ENCODE measurements at places on chromosomes 12 and 14.

GRCh38 chr12:14256555-14257169 is 108.8 kb upstream of the ATF7IP start:
- peak overlapping the region; percentile 31 for H3K4me3 ChIP-seq
- H3K36me3 ChIP-seq = no peaks in the 10 kb centered on the region
- peak overlapping the region; percentile 49 for H3K27ac ChIP-seq

DNA sequence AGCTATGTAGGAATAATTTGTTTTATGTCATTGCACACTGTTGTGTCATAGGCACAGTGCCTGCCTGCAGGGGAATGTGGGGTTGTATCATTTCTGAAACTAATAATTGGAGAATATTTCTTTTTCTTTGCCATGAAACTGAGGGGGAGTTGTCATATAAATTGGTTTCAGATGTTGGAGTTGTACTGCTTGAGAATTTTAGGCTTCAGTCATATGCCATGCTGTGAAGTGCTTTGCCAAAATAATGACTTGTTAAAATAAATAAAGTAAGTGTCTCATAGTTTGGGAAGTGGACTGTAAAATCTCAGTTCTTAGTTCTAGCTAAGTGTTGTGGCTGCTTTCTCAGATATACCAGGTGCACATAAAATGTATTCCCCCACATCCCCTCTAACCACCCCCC is 116.8 kb downstream of the DAAM1 start:
- H3K4me3 ChIP-seq = no peak overlapping the region
- no peak for DNase-seq
- H3K4me1 ChIP-seq = peaks cover 9% of the 10 kb centered on the region

- no peak for DNase-seq
- no peaks in the 10 kb centered on the region for H3K27me3 ChIP-seq
- peaks cover 41% of the 10 kb centered on the region for H3K4me1 ChIP-seq
- H3K4me3 ChIP-seq = no peak overlapping the region
These were observed 1.8 kb downstream of the GLRX5 start for GRCh38 chr14:95536671-95537070.

DNA sequence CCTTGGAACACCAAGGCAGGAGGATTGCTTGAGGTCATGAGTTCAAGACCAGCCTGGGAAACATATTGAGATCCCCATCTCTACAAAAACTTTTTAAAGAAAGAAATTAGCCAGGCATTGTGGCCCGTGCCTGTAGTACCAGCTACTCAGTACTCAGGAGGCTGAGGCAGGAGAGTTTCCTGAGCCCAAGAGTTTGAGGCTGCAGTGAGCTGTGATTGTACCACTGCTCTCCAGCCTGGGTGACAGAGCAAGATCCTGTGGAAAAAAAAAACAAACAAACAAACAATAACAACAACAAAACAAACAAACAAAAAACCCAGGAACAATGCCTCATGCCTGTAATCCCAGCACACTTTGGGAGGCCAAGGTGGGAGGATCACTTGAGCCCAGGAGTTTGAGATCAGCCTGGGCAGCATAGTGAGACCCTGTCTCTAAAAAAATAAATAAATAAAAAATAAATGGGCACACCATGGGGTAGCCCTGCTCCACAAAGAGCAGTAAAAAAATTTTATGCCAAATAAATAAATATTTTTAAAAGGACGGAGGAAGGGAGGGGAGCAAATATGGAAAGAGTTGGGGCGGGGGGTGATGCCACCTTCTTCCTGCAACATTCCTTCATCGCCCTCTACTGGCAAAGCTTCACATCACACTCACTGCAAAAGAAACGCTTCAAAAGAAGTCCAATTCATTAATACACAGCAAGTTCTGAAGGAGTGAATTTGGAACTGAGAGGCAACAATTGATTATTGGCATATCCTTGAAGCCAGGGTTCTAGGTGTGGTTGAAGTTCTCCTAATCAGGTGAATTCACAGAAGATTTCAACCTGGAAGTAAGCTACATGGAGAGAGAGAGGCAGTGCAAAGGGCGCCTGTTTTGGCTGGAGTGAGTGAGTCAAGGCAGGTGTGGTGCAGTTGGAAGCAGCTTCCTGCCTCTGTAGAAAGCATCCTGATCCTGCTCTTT is 8.8 kb upstream of the GNPTAB start:
- no peaks in the 10 kb centered on the region for H3K36me3 ChIP-seq
- H3K4me1 ChIP-seq = peaks cover 24% of the 10 kb centered on the region
- DNase-seq = peak; percentile 65
- H3K27me3 ChIP-seq = no peaks in the 10 kb centered on the region
- H3K27ac ChIP-seq = no peak overlapping the region

- no peak for DNase-seq
- H3K27me3 ChIP-seq = no peaks in the 10 kb centered on the region
- no peak overlapping the region for H3K4me3 ChIP-seq
- H3K27ac ChIP-seq = no peak overlapping the region
These were observed 170.8 kb downstream of the ESR2 start for GRCh38 chr14:64123241-64123822.

- H3K36me3 ChIP-seq = no peaks in the 10 kb centered on the region
- H3K4me3 ChIP-seq = peak overlapping the region; percentile 79
- peaks cover 65% of the 10 kb centered on the region for H3K4me1 ChIP-seq
- no peaks in the 10 kb centered on the region for H3K27me3 ChIP-seq
- H3K27ac ChIP-seq = peak overlapping the region; percentile 97
These were observed 831 bp downstream of the CRIP1 start for GRCh38 chr14:105487449-105487985.

- H3K4me1 ChIP-seq = peaks cover 53% of the 10 kb centered on the region
- no peaks in the 10 kb centered on the region for H3K36me3 ChIP-seq
- H3K27me3 ChIP-seq = no peaks in the 10 kb centered on the region
These were observed 6.2 kb upstream of the BIN2 start for GRCh38 chr12:51330186-51330585.

GRCh38 chr12:113766879-113767878 is 198.9 kb downstream of the RBM19 start:
- H3K4me3 ChIP-seq = no peak overlapping the region
- no peak for DNase-seq
- H3K27ac ChIP-seq = no peak overlapping the region

- no peak overlapping the region for H3K27ac ChIP-seq
- no peaks in the 10 kb centered on the region for H3K27me3 ChIP-seq
- no peak overlapping the region for H3K4me3 ChIP-seq
- H3K4me1 ChIP-seq = no peaks in the 10 kb centered on the region
- no peaks in the 10 kb centered on the region for H3K36me3 ChIP-seq
These were observed 12.9 kb downstream of the LRIG3 start for GRCh38 chr12:58907391-58907790.

DNA sequence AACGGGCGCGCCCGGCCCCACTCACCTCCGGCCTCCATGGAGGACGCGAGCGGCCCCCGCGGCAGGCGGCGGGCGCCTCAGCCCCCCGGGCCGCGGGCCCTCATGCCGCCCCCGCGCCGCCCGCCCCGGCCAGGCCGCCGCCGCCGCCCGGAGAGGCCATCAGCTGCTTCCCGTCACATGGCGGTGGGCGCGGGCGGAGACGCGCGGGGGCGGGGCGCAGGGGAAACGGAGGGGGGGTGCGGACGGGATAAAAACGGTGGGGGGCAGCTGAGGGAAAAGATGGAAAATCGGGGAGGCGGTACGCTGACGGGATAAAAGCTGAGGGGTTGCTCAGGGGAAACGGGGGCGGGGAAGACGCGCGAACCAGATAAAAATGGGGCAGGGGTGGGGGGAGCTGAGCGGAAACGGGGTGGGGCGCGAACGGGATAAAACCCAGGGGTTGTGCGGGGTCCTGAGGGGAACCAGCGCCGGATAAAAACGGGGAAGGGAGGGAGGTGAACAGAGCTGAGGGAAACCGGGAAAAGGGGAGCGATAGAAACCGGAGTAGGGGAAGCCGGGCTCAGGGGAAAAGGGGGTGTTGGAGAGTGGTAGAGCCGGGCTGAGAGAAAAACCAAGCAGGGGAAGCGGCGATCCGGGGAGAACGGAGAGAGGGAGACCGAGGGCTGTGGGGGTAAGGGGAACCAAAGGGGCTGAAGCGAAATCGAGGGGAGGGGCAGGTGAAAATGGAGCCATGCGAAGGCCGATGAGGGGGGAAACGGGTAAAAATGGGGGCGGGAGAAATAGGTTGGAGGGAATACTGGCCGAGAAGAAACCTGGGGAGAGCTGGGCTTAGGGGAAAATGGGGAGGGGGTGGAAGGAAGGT is at the start of gene WSB2:
TSS of gene WSB2 (minus strand) at position 169 of the 862 bp plus-strand sequence. CDS start at position 38, 131 bp downstream.
- H3K36me3 ChIP-seq = no peaks in the 10 kb centered on the region
- DNase-seq = peak; percentile 57
- peak within 1 kb of the TSS; percentile 81 for H3K27ac ChIP-seq

DNA sequence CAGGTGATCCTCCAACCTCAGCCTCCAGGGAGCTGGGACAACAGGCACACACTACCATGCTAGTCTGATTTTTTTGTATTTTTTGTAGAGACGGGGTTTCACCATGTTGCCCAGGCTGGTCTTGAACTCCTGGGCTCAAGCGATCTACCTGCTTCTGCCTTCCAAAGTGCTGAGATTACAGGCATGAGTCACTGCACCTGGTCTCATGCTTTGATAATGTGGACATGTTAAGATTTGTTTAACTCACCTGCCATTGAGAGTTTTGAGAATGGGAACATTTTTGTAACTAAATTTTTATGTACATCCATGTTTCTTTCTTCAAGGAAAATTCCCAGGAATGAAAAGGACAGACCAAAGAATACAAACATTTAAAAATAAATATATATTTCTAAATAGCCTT is 121.2 kb downstream of the MIPOL1 start:
- DNase-seq = no peak
- no peaks in the 10 kb centered on the region for H3K27me3 ChIP-seq
- H3K4me1 ChIP-seq = no peaks in the 10 kb centered on the region
- no peaks in the 10 kb centered on the region for H3K36me3 ChIP-seq
- H3K27ac ChIP-seq = no peak overlapping the region

- H3K4me1 ChIP-seq = peaks cover 4% of the 10 kb centered on the region
- DNase-seq = no peak
- no peaks in the 10 kb centered on the region for H3K27me3 ChIP-seq
- no peak overlapping the region for H3K27ac ChIP-seq
- no peaks in the 10 kb centered on the region for H3K36me3 ChIP-seq
- no peak overlapping the region for H3K4me3 ChIP-seq
These were observed 8.8 kb downstream of the ALDH2 start for GRCh38 chr12:111775205-111776193.

- no peak overlapping the region for H3K4me3 ChIP-seq
- H3K27ac ChIP-seq = no peak overlapping the region
- DNase-seq = no peak
- peaks cover 4% of the 10 kb centered on the region for H3K4me1 ChIP-seq
- H3K36me3 ChIP-seq = peaks cover 18% of the 10 kb centered on the region
These were observed 7.0 kb downstream of the SLC48A1 start for GRCh38 chr12:47779943-47780504.

- no peak overlapping the region for H3K4me3 ChIP-seq
- H3K4me1 ChIP-seq = no peaks in the 10 kb centered on the region
- H3K27ac ChIP-seq = no peak overlapping the region
- no peaks in the 10 kb centered on the region for H3K36me3 ChIP-seq
These were observed 157.9 kb downstream of the PELI2 start for GRCh38 chr14:56276108-56276507.

GRCh38 chr14:64502887-64503433 is 678 bp downstream of the ZBTB25 start:
- H3K27ac ChIP-seq = peak overlapping the region; percentile 100
- H3K36me3 ChIP-seq = peaks cover 2% of the 10 kb centered on the region
- H3K27me3 ChIP-seq = no peaks in the 10 kb centered on the region
- H3K4me1 ChIP-seq = peaks cover 55% of the 10 kb centered on the region

DNA sequence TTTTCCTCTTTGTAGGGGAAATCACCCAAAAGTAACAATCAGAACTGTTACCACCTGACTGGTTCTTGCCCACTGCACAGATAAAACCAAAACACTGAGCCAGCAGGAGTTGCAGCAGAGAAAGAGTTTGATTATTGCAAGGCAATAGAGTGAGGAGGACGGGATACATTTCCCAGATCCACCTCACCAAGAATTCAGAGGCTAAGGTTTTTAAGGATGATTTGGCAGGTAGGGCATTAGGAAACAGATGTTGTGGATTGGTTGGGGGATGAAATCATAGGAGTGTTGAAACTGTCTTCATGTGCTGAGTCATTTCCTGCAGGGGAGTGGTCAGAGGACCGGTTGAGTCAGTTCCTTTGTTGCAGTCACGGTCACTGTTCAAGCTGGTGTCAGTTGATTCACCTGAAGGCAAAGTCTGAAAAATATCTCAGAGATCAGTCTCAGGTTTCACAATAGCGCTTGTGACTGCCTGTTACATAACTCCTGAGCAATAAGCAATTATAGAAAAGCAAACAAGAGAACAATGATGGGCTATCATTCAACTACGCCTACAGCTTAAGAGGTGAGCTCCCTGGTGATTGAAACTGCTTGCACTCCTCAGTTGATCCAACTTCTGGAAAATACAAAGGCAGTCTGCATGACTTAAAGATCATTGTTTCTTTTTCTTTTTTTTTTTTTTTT is 20.3 kb upstream of the AMN1 start:
- peaks cover 33% of the 10 kb centered on the region for H3K4me1 ChIP-seq
- no peak overlapping the region for H3K4me3 ChIP-seq
- no peaks in the 10 kb centered on the region for H3K27me3 ChIP-seq
- DNase-seq = peak; percentile 18
- H3K27ac ChIP-seq = no peak overlapping the region
- no peaks in the 10 kb centered on the region for H3K36me3 ChIP-seq

DNA sequence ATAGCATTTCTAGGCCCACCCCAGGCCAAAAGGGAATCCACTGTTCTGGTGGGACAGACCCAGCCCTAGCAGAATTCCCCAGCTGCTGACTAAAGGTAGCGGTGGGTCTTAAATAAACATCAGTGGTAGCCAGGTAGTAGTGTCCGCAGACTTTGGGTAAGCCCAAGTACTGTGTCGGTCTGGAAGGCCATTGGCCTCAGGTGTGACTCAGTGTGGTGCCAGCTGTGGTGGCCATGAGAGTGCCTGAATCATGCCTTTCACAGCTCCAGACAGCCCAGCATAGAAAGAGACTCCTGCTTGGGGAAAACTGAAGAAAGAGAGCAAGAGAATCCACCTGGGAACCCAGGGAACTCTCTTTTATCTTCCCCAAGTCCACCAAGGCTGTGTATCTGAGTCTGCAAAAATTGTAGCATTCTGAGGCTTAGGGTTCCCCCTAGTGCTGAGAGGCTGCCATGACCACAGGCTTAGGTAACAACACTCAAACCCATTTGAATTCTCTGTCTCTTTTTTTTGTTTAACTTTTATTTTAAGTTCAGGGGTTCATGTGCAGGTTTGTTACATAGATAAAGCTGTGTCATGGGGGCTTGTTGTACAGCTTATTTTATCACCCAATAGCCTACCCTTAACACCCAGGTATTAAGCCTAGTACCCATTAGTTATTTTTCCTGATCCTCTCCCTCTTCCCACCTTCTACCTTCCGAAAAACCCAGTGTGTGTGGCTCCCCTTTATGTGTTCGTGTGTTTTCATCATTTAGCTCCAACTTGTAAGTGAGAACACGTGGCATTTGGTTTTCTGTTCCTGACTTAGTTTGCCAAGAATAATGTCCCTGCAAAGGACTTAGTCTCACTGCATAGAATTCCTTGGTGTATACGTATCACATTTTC is 16.7 kb upstream of the CD163L1 start:
- DNase-seq = peak; percentile 47
- H3K36me3 ChIP-seq = no peaks in the 10 kb centered on the region
- no peak overlapping the region for H3K4me3 ChIP-seq
- H3K27me3 ChIP-seq = no peaks in the 10 kb centered on the region
- H3K27ac ChIP-seq = no peak overlapping the region
- H3K4me1 ChIP-seq = no peaks in the 10 kb centered on the region

Data from CD4-positive, alpha-beta memory T cell (primary cell).